ENCODE measurements at places on chromosomes 6 and 20.

- no peak for DNase-seq
Measured at GRCh38 chr6:80696268-80696667, 589.8 kb downstream of the BCKDHB start.

- DNase-seq: no peak
Measured at GRCh38 chr6:34273242-34273805, 24.5 kb upstream of the SMIM29 start.

GRCh38 chr6:2817903-2818443 lies 23.7 kb downstream of the SERPINB1 start:
- no peak for DNase-seq

GRCh38 chr20:760751-761417 lies 7.4 kb downstream of the SLC52A3 start:
- DNase-seq: no peak

DNA sequence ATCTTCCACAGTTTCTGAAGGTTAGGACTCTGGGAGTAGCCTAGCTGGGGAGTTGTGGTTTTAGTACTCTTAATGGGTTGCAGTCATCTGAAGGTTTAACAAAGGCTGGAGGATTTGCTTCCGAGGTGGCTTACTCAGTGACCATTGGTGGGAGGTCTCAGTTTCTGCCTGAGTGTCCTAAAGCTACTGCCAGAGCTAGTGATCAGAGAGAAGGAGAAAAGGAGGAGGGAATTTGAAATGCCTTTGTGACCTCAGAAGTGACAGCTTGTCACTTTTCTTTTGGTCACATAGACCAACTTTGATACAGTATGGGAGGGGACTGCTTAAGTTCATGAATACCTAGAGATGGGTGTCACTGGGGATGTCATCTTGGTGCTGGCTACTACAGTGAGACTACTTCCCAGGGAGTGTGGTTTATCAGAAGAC lies 41.3 kb downstream of the NCOA3 start:
- no peak for DNase-seq

- no peak for DNase-seq
Measured at GRCh38 chr6:110395221-110395620, 20.2 kb downstream of the DDO start.

GRCh38 chr6:46583081-46583480 lies 69.5 kb downstream of the CYP39A1 start:
- no peak for DNase-seq

DNA sequence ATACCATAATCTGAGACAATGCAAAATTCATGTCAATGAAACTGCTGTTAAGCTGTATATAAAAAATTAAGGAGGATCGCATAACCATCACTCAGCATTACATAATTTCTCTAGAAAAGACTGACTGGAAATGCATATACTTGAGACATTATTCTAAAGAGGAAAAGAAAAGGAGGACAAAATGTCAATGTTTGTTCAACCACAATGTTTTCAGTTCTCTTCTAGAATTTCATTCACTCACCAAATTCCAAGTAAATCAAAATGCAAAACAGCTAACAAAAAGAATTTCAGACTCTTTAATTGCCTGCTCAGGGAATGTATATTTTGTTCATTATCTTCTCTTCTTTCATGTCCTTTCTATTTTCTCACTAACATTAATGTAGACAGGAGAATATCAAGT lies 106.2 kb upstream of the CCDC28A start:
- DNase-seq: no peak

DNA sequence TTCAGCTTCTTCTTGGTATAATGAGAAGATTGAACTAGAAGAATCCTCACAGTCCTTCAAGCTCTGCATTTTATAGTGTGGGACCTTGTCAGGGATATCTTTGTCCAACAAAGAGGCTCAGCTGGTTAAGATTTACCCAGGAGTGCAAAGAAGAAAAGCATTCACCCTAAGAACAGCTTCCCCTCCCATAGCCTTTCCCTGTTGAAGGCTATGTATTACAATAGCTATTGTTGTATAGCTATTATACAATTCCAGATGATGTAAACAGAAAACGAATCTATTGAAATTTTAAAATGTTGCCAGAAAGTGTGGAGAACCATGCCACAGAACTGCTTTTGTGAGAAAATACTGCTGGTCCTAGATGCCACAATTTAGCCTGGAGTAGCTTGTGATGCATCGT lies 85.5 kb upstream of the CNKSR3 start:
- no peak for DNase-seq

GRCh38 chr6:43396408-43397149 lies 27.1 kb upstream of the ZNF318 start:
- no peak for DNase-seq

DNA sequence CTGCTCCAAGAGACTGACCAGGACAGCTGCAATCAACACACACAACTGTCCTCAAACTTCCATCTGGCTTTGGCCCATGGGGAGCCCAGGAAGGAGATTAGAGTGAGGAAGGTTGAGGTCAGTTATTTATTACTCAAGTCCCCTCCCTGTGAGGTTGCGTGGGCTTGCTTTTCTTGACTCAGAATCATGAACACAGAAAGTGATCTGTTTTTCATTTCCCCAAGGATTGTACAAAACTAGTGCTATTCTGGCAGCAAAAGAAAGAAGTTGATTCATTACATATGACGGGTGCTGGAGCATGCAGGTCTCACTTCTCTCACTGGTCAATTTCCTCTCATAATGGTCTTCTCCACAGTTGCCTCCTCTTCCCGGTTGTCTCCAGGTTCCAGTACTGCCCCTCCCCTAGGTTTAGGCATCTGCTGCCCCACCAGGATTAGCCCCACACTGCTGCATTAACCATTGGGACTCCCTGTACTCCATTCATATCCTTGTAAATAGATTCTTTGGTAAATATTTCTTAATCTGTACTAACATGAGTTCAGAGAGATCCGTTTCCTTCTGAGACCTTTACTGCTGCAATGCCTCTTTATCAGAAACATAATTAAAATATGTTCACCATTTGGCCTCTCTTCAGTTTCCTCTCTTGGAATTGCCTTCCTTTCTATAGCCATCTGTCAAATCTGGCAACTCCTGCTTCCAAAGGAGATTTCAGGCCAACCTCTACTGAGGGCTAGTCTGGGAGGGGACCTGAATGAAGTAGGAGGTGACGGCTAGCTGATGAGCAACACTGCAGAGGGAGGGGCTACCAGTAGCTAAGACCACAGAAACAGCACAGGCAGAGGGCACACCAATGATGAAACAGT lies 888.8 kb downstream of the QKI start:
- DNase-seq: no peak

DNA sequence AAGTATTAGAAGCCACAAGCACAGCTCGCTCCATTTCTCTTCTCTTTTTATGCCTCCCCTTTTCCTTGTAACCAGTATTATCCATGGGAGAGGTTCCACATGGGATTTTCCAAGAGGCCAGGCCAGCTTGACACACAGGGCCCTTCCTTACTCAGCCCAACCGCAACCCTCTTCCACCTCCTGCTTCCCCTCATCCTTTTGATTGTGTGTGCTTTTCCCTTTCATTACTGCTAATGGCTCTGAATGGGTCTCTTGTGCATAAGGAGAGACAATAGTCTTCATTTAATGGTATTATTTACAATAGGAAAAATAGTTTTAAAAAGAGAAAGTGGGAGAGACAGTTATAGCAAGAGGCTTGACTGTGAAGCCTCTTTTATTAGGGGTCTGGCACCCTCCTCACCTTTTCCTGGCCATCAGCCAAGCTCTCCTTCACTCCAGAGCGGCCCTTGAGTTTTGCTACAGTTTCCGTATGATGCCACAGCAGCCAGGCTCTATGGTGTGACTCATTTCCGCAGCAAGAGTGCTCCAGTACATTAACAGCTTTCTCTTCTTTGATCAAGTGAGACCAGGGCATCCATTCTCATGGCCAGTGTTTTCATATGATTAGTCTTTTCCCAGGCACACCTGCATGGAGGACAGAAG lies 579.5 kb downstream of the TFAP2B start:
- DNase-seq: no peak

DNA sequence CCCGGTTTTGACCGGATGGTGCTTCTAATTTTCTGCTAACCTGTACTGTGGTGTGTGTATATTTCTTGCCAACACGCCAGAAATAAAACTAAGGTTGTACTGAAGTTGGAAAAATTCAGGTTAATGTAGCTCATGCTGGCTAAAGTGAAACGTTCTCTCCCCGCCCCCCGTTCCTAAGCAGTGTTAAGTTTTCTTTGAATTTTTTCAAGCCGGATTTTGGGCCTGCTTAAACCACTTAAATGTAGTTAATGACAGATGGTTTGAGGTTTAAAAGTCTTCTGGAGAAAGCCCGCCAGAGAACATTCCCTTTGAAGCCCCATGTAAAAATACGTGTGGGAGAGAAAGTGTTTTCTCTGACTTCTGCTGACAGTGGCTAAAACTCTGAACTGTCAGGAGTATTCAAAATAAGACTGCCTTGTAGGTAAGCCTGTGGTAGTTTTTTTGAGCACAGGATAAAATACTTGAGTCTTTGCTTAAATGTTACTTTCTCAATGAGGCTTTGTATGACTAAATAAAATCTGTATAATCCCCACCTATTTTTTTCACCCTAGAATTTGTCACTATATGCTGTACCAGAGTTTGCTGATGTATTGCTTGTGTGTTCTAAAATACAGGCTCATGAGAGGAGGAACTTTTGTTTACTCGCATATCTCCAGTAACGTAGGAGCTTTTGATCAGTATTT lies 101.3 kb downstream of the OR2B2 start:
- no peak for DNase-seq

GRCh38 chr6:123830120-123830519 lies 26.5 kb downstream of the NKAIN2 start:
- DNase-seq: no peak

- no peak for DNase-seq
Measured at GRCh38 chr6:107246972-107247615, 131.8 kb upstream of the BEND3 start.

GRCh38 chr20:63861365-63861934 lies at the start of gene ABHD16B:
ABHD16B (plus strand) TSS chr20:63861498; CDS start chr20:63861541, 43 bp downstream.
- DNase-seq: no peak

GRCh38 chr6:49668083-49668511 lies 31.5 kb upstream of the RHAG start:
- DNase-seq: no peak

DNA sequence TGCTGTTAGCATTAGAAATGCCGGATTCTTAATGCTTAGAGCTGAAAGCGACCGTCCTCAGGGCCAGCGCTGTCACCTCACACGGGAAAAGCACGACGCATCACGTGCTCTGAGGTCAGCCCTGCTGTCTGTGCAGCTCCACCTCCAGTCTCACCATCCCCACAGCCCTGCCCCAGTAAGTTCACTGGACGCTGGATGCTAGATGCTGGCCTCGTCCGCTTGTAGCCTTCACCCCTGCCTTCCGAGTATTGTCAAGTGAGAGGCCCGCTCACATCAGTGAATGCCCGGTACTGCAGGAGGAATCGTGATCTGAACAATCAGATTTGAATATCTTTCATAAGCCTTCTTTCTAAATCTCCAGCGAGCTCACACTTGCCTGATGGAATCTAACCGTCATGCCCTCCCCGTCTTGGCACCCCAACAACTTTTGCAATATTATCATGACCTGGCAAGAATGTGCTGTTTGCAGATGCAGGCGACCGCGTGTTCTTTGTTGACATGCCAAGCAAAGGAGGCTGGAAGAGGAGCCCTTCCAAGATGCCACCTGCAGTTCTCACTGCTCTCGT lies 64.9 kb downstream of the DLL1 start:
- DNase-seq: no peak

DNA sequence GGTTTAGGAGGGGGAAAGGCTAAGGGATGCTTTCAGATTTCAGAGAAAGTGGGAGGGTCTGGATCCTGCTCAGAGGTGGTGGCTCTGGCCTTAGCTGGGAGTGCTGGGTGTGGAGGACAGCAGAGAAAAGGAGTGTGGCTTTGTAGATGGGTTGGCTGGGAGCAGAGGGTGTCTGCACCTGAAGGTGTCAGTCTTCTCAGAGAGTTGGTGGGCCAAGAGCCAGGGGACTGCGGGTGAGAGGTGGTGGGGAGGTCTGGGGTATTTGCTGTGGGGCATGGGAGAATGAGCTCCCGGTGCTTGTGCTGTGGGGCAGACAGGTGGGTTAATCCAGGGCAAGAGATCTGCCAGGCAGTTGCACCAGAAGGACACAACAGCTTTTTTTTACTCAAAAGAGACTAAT lies 67.4 kb downstream of the TOX2 start:
- DNase-seq: no peak

- DNase-seq: no peak
Measured at GRCh38 chr20:44819936-44820335, 9.6 kb upstream of the RIMS4 start.

DNA sequence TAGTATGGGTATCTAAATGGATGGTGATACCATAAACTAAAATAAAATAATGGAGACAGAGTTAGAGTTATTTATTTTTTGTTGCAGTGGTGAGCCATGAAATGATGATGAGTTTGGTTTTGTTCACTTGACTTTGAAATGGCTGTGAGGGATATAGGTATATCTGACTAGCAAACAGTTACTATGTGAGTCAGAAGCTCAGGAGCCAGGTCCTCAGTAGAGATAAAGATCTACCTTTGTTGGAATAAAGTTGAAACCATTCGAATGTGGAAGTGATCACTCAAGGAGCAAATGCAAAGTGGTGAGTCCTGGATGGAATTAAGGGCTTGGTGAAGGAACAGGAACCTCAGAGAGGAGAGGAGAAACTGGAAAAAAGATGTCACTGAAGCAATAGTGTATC lies 86.0 kb upstream of the TPD52L1 start:
- DNase-seq: no peak

DNA sequence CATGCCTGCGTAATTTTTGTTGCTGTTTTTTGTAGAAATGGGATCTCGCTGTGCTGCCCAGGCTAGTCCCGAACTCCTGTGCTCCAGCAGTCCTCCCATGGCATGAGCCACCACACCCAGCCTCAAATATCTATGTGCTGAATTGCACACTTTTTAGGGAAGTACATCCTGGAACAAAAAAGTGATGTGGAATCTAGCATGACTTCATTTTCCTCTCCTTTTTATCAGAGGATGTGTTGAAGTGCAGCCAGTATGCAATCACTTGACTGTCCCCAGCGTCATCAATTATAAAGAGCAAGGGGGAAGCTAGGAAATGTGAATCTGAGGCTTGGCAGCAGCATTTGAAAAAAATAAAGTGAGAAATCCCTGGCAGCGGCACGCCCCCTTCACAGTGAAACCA lies 6.4 kb upstream of the EXOC2 start:
- no peak for DNase-seq

- DNase-seq: no peak
Measured at GRCh38 chr6:89727501-89727900, 89.0 kb upstream of the LYRM2 start.

GRCh38 chr6:118080547-118080946 lies 173.5 kb downstream of the SLC35F1 start:
- no peak for DNase-seq

DNA sequence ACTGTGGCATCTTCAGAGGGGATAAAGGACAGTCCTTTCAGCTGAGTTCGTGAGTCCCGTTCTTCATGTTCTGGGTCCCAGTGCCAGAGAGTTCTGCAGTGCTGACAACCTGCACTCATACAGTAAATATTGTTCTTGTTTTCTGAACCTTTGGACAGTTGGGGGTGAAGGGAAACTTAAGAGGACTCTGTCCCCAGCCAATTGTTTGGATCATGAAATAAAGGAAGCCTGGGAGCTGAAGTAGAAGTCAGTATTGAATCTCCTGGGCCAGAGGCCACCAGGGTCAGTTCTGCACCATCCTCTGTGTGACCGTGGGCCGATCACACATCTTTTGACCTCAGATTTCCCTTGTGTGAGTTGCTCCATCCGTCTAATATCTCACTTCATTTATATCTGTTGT lies 3.2 kb downstream of the SLC2A12 start:
- no peak for DNase-seq

GRCh38 chr20:25020901-25021301 lies 28.4 kb upstream of the APMAP start:
- DNase-seq: no peak
